GM18507 (cell line): ENCODE measurements at places on chromosomes 3 and 15.

GRCh38 chr3:186670155-186670554 is 4.3 kb downstream of the HRG start:
- DNase-seq = no peak

GRCh38 chr15:91733661-91734060 is 119.8 kb upstream of the SLCO3A1 start:
- DNase-seq = no peak

DNA sequence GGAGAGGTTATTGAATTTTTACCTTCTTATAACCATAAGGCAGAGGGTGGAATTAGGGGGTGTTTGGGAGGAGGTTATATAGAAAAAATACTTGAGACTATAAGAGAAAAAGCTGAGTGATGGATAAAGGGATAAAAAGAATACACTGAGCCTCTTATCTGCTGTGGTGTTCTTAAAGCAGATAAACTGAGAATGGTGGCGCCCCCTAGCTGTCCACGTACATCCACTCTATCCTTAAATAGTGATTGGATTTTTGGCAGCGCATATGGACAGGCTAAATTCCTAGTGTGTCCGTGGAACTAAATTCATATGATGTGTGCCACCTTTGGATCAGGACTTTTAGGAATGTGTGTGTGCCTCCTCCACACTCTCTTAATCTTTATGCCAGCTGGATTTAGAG is 121.1 kb downstream of the OXSM start:
- DNase-seq = no peak

- no peak for DNase-seq
Measured at GRCh38 chr15:97473627-97474026, 486.9 kb upstream of the ARRDC4 start.

- DNase-seq = no peak
Measured at GRCh38 chr3:17040322-17040989, 155.7 kb downstream of the PLCL2 start.

- DNase-seq = no peak
Measured at GRCh38 chr3:31482493-31483200, 50.1 kb upstream of the STT3B start.

- peak; percentile 26 for DNase-seq
Measured at GRCh38 chr15:75836959-75837334, 6.3 kb upstream of the UBE2Q2 start.

DNA sequence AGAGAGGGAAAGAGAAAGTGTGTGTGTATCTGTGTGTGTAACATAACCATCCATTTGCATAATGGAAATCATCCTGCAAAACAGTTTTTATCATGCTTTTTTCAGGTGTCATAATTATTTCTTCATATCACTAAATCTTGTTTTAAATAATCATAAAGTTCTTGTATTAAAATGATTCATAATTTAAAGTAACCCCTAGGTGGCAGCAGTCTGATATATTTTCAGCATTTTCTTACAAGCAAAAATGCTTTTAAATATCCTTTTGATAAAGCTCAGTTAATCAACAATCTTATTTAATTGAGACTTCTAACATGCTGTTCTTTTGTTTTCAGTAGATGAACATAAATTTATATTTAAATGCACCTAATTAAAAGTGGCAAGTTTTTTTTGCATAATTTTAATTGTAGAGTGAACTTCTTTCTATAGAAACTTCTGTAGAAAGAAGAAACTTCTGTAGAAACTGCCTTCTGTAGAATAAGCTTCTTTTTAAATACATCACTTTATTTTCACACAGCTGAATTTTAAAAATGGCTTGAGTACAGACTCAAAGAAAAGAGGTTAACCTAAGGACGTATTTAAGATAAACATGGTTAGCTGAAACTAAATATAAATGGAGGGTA is 72.5 kb downstream of the OPA1 start:
- no peak for DNase-seq

- DNase-seq = no peak
Measured at GRCh38 chr3:65436580-65436979, 602.1 kb downstream of the MAGI1 start.

GRCh38 chr15:39736412-39737195 is 46.0 kb downstream of the FSIP1 start:
- DNase-seq = no peak

DNA sequence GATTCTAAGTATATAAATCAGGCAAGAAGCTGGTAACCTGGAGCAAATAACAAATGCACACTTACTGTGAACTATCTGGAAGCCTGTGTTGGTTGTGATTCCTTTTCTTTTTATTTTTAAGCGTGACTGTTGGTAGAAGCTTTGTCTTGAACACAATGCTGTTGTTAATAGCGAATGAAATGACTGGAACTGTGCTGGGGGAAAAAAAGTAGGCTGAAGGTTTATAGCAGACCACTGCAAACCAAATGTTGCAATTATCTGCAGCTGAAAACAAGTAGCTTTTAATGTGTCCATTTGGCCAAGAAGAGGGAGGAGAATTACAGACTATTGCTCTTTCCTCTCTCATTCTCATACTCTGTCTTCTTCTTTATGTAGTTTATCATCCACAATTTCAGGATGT is 184.5 kb upstream of the DNAJC19 start:
- no peak for DNase-seq

- DNase-seq = no peak
Measured at GRCh38 chr3:11282250-11283138, 10.3 kb downstream of the ATG7 start.

DNA sequence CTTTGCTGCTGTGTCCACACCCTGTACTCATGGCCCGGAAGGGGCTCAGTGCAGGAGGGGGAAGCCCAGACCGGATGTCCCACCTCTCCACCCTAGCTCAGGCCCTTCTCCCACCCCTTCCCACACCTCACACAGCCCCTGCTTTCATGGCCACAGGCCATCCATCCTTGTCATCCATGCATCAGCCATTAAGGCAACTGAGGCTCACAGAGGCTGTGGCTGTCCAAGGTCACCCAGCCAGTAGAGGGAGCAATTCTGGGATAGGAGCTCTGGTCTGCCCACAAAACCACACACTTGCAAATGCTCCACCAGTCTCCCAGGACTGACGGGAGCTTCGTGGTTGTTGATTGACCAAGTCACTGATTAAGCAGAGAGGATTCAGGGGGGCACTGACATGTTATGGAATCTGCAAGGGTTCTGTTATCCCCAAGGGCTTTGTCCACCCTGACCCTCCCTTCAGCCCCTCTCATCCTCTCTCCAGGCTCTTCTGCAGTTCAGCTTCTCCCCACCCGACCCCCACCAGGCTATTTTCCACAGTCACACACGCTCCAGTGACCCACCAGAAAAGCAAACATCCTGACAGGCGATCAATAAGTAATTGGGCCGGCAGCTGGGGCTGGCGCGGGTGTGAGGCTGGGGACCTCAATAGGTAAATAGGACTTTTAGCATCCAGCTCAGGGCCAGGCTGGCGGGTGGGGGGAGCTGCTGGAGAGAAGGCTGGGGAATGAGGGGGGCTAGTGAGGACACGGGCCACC is 15.1 kb downstream of the LINGO1 start:
- no peak for DNase-seq
